ENCODE measurements at places on chromosomes 13 and 19.

GRCh38 chr13:111622051-111622531 lies 301.6 kb downstream of the TEX29 start:
- DNase-seq, result no peak

GRCh38 chr13:39401756-39402155 lies 201.2 kb downstream of the LHFPL6 start:
- no peak for DNase-seq

GRCh38 chr19:55646889-55647731 lies 902 bp upstream of the CCDC106 start:
- no peak for DNase-seq

GRCh38 chr19:1122021-1122971 lies 18.5 kb downstream of the GPX4 start:
- DNase-seq, result no peak

DNA sequence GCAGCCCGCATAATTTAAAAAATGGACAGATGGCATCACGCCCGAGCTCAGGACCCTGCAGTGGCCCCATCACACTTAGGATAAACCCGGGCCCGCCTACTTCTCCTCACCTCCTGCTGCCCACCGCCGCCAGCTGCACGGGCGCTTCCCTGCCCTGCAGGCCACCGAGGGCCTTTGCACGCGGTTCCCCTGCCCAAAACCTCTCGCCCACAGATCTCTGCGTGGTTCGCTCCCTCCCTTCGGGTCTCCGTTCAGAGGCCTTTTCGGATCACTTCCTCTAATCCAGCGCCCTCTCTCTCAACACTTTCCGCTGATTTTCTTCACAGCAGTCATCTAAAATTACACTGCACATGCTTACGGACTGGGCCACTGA lies 1.8 kb downstream of the SHISA7 start:
- no peak for DNase-seq

Measured in activated T-helper 1 cell treated with anti-CD3 and anti-CD28 coated beads, Interleukin-2, amount 50 U/mL, for 16 hours (primary cell).